ENCODE measurements at places on chromosomes 11 and 22.

DNA sequence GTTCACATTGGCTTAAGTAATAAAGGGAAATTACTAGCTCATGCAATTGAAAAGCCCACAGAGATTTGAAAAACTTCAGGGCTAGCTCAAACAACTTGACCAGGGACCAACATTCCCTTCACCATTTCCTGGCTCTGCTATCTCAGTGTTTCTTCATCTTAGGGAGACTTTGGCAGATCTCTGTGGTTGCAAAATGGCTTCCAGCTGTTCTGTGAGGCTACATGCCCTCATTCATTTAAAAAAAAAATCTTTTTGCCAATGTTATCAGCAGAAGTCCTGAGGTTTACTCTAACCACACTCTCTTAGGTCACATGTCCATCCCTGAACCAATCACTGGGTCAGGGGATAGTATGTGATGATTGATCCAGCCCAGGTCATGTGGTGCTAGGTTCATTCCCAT, 13.9 kb upstream of the RASSF10 start:
- no peak for DNase-seq

DNA sequence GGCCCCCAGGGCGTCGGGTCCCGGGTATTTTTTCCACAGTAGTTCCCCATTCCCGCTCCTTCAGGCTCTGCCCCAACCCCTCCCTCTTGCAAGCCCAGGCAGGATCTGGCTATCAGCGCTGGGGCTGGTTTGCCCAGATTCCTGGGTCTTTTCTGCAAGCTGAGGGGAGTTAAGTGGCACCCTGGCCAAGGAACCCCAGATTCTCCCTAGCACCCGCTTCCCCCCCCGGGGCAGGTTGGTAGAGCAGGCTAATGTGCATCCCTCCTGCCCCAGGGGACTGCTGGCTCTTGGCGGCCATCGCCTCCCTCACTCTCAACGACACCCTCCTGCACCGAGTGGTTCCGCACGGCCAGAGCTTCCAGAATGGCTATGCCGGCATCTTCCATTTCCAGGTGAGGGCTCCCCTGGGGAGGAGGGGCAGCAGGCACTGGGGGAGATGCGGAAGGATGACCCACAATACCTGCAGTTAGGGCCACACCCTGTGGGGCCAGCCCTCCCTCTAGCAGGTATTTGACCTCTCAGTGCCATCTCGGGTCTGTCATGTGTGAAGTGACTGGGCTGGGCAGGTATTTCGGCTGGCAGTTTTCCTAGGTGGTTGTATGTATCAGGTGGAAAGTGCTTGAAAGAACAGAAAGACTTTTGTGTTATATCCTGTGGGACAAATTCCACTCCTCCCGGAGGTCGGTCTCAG, 1.6 kb downstream of the CAPN1 start:
- DNase-seq = no peak

DNA sequence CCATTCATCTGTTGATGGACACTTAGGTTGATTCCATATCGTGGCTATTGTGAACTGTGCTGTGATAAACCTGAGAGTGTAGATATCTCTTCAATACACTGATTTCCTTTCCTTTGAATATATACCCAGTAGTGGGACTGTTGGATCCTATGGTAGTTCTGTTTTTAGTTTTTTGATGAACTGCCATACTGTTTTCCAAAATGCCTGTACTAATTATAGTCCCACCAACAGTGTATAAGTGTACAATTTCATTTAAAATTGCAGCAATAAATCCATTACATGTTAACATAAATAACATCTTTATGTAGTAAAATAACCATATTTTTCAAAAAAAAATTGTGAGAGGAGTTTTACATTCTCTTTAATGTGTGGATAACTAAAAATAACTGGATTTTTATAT, 65.0 kb upstream of the SYT9 start:
- no peak for DNase-seq

- no peak for DNase-seq
Observed at GRCh38 chr22:27283714-27284113, 517.8 kb downstream of the MN1 start.

DNA sequence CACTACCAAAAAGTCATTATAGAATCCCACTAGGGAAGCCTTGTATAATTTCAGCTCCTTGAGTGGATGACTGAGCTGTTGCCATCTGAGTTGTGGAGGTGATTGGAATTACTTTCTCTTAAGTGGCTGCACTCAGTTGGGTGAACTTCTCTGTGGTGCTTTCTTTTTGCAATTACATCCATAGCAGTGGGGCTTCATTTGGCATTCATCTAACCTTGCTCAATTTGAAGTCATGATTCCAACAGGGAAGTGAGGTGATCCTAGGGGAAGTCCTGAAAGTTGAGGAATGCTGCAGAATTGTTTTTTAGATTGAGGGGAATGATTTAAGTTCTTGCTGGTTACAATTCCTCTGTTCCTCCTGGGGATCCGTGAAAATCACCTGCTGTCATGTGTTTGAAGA, 39.6 kb downstream of the ARHGAP42 start:
- DNase-seq = no peak

GRCh38 chr11:22539821-22540256, 85.8 kb downstream of the FANCF start:
- peak; percentile 47 for DNase-seq

DNA sequence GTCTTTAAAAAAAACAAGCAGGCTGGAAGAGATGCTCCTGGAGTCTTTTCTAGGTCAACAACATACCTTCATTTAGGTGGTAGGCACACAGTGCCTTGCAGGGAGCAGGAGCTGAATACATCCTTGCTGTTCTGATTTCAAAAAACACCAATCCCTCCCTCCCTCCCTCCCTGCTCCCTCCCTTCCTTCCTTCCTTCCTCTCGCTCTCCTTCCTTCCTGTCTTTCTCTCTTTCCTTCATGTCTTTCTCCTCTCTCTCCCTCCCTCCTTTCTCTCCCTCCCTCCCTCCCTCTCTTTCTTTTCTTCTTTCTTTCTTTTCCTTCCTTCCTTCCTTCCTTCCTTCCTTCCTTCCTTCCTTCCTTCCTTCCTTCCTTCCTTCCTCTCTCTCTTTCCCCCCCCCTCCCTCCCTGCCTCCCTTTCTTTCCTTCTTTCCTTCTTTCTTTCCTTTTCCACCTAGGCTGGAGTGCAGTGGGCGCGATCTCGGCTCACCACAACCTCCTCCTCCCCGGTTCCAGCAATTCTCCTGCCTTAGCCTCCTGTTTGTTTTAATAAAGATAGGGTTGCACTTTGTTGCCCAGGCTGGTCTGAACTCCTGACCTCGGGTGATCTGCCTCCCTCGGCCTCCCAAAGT, 245.1 kb downstream of the MIAT start:
- no peak for DNase-seq

DNA sequence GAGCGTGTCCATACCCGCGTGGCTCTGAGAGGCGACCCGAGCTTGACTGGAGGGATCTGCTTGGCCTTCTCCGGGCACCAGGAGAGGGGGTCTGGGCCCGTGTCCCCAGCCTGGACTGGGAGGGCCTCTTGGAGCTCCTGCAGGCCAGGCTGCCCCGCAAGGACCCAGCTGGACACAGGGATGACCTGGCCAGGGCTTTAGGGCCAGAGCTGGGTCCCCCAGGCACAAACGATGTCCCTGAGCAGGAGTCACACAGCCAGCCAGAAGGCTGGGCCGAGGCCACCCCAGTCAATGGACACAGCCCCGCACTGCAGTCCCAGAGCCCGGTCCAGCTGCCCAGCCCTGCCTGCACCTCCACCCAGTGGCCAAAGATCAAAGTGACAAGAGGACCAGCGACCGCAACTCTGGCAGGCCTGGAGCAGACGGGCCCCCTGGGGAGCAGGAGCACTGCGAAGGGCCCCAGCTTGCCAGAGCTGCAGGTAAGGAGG, 38.2 kb downstream of the TRIOBP start:
- no peak for DNase-seq

GRCh38 chr11:112321501-112322172, 61.0 kb upstream of the PLET1 start:
- DNase-seq = no peak

GRCh38 chr11:133896028-133896427, 50.7 kb upstream of the SPATA19 start:
- no peak for DNase-seq

DNA sequence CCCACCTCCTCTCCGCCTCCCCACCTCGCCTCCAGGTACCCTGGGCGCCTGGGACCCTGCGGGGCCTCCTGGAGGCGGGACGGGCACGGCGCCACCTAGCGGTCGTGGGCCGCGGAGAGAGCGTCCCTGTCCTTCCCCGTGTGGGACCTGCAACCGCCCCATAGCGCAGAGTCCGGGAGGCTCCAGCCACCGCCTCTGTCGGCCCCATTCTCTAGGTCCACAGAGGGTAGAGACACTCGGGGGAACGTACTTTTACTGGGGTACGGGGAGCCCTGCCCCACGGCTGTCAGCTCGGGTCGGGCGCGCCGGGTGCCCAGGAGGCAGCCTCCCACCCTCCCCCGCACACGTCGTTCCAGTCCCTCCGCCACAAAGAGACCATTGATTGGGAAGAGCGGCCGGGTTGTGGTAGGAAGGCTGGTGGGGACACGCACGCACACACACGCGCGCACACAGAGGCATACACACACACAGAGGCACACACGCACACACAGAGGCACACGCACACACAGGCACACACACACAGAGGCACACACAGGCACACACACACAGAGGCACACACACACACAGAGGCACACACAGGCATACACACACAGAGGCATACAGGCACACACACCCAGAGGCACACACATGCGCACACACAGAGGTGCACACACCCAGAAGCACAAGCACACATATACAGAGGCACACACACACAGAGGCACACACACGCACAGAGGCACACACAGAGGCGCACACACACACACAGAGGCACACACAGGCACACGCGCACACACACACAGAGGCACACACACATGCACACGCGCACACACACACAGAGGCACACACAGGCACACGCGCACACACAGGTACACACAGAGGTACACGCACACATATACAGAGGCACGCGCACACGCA, 12.6 kb upstream of the NECTIN1 start:
- no peak for DNase-seq

- DNase-seq = no peak
Observed at GRCh38 chr11:88179141-88179540, 3.9 kb upstream of the RAB38 start.

GRCh38 chr11:95239871-95240649, 9.1 kb upstream of the SESN3 start:
- DNase-seq = no peak

Measured in hindlimb muscle (tissue), 1 donor.